Gastrocnemius medialis (tissue), 4 donors: ENCODE measurements at places on chromosomes 13 and 19. TPM values are rescaled to one million over a fixed set of nuclear protein-coding genes. Genes with fewer than 3 reads are reported as not detected.

Gene OR10H1
- not detected for total RNA-seq

Gene KIR3DL2
- not detected for total RNA-seq

Gene ASPDH
- total RNA-seq, result not detected

Gene PODNL1
- 0.55 TPM for total RNA-seq

Gene SLC1A6
- total RNA-seq, result not detected

Gene FFAR1
- total RNA-seq, result not detected

Gene SPACA4
- total RNA-seq, result not detected

Gene ERF
- total RNA-seq, result 26.7 TPM

Gene FREM2
- total RNA-seq, result 6.4 TPM

Gene TMEM259
- 98.5 TPM for total RNA-seq

Gene RXFP2
- not detected for total RNA-seq

Gene PRR19
- total RNA-seq, result not detected

Gene KANK3
- 16.0 TPM for total RNA-seq

Gene MAG
- not detected for total RNA-seq

Gene FFAR3
- total RNA-seq, result not detected
